Stimulated activated CD4-positive, alpha-beta T cell treated with anti-CD3 and anti-CD28 coated beads, Interleukin-12 subunit alpha, Interleukin-12 subunit beta, amount 100 ng/mL, for 4 hours (primary cell): ENCODE measurements at places on chromosomes 5 and 9.

DNA sequence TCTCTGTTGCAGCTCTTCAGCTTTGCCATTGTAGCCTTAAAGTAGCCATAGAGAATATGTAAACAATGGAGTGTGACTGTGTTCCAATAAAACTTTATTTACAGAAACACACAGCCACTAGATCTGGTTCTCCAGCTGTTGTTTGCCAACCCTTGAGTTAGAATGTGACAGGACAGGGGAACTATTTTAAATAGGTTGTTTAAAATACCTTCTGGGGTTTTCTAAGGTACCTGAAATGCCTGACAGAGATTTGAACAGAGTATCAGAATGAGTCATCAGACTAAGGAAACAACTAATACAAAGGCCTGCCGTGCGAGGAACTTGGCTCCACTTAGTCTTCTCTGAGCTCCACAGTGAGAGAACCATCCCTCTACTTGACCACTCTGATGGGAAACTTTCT lies 85.4 kb downstream of the HSD17B4 start:
- DNase-seq: no peak

- DNase-seq: no peak
These were observed 115.7 kb downstream of the WNK2 start for GRCh38 chr9:93299418-93300174.

GRCh38 chr9:104808035-104808614 lies 44.2 kb downstream of the NIPSNAP3B start:
- no peak for DNase-seq

- no peak for DNase-seq
These were observed 6.9 kb downstream of the UGT3A2 start for GRCh38 chr5:36059571-36060419.

DNA sequence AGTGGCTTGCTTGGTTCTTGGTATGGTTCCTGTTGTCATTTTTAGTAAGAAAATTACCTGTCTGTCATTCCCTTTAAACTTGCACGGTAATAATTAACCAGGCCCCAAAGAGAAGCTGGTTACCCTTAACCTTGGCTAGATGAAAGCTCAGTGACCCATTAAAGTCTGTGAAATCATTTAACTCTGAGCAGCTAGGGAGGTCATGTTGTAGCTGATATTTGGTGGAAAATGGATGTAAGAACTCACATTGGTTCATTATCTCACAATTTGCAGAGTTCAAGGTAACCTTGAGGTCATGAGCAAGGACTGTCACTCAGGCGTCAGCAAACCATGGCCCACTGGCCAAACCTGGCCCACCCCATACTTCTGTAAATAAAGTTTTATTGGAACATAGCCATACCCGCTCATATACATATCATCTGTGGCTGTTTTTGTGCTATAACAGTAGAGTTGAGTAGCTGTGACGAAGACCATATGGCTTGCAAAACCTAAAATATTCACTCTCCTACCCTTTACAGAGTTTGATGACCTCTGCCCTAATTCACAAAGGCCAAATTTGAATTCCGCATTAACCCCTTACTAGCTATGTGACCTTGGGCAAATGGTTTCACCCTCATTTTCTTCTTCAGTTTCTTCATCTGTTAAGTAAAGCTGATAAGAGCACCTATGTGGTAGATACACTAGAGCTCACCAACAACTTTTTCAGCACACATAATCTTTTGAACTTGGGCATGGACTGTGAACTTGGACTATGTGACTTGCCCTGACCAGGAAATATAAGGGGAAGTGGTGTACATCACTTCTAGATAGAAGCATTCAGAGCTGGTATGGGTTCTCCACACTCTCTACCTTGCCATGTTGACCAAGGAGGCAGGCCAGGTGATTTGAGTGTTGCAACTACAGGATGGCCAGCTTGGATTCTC lies 61.5 kb upstream of the CPEB4 start:
- DNase-seq: no peak

DNA sequence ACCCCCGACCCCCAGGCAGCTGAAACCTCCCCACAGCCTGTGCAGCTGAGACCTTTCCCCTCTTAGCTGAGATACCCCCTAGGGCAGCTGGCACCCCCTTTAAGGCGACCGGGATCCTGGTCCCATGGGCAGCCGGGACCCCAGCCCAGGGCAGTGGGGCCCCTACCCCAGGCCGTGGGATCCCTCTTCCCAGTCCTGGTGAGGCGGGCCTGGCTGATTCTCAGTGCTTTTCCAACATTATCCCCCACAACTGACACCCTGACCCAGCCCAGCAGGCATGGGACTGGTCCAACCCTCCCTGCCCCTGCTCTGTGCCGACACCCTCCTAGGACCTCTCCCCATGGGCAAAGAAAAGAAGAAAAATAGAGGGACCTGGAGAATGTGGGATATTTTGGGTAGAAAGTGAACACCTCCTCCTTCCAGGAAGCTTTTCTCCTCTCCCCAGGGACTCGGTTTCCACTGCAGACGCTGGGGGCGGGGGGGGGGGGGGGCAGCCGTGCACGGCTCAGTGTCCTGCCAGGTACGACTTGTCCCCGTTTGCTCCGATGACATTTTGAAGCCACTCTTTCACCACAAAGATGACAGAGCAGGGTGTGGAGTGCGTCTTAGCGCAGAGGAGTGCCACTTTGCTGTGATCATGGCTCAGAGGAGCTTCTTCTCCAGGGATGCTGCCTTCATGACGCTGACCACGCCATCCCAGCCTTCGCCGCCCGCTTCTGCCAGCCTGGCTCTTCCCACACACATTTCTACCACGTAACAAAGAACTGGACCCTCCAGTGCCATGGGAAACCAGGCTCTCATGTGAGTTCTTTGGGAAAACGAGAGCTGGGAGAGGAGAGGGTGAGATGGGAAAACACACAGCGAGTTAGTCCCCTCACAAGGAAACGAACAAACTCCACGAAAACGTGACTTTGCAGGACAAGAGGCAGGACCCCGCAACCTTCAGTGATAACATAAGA lies 47.5 kb downstream of the MRPL36 start:
- no peak for DNase-seq

DNA sequence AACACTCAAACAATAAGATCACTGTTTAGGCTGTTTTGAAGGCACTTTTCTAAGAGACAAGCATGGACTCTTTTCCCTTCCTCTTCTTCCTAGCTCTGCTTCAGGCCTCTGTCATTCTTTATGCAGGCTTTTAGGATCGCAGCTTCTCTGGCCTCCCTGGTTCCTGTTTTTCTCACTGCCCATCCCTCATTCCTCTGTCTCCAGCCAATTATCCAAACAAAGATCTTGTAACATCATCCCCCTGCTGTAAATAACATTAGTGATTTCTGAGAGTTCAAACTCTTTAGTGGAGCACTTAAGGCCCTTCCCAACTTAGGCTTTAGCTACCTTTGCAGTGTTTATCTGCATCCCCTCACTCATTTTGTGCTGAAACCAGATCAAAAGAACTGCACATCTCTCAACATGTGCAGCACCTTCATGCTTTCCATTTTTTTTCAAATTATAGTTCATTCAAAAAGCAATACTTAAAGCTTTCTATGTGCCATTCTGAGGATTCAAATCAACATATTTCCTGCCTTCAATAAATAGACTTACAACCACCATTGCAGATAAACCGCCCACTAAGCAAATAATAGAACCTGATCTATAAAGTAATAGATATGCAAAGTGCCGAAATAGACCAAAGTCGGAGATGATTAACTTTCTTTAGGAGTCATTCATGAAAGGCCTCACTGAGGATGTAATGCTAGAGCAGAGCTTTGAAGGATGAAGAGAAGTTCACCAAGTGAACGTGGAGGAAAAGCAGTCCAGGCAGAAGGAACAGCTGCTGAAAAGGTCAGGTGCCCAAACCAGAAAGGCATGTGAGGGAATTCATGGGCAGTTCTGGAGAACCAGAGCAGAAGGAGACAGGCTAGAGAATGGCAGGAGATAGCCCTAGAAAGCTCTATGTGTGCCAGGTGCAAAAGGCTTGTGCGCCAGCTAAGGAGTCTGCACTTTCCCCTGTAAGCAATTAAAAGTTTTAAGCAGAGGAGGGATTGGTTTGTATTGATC lies 95.8 kb upstream of the ZNF366 start:
- DNase-seq: no peak

GRCh38 chr5:143979044-143979690 lies 167.2 kb downstream of the HMHB1 start:
- no peak for DNase-seq

DNA sequence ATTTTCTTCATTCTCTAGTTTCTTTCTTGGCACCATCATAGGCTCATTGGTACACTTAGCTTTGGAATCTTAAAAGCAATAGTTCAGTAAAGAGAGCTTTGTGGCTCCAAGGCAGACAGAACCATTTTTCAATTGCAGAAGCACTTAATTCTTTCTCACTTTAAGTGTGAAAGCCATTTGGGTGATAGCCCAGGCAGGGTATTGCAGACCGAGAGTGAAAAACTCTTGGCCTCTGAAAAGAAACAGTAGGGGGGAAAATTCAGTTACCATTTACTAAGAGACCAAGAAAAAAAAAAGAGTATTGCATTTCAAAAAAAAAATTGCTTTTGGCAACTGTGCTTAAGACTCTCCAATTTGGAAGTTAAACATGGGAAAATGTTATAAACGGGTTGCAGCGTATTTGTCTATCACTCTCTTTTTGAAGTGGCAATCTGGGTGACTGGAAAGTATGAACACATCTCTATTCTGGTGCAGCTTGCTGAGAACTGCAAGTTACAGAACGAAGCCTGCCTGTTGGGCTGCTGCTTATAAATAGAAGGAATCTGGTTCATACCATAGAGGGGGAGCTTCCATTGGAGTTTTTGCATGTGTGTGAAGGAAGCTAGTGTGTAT lies 170.5 kb downstream of the TLE4 start:
- DNase-seq: no peak

- no peak for DNase-seq
These were observed 558 bp upstream of the SMAD5 start for GRCh38 chr5:136132087-136132486.

DNA sequence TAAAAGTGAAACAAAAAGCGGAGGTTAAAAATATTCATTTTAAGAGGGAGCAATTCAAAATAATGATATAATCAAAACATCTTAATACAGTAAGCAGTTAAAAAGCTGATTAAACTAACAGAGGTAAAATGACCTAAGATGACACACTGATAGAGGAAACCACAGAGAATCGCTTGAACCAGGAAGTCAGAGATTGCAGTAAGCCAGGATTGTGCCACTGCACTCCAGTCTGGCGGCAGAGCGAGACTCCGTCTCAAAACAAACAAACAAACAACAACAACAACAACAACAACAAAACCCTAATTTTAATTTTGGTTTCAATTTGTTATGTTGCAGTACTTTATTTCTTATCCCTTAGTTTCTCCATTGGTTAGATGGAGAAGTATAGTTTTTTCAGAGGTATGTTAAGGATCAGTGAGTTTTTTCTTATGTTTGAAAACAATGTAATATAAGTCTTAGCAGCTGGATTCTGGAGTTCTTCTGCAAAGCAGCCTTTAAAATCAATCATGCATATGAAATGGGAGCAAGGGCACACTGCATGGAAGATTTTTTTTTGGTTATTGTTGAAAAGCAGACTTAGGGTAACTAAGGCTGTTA lies 58.5 kb downstream of the MLANA start:
- no peak for DNase-seq

- DNase-seq: no peak
These were observed 2.4 kb downstream of the ZNF483 start for GRCh38 chr9:111527347-111527746.

GRCh38 chr9:95116002-95116807 lies 201.3 kb downstream of the FANCC start:
- DNase-seq: no peak

DNA sequence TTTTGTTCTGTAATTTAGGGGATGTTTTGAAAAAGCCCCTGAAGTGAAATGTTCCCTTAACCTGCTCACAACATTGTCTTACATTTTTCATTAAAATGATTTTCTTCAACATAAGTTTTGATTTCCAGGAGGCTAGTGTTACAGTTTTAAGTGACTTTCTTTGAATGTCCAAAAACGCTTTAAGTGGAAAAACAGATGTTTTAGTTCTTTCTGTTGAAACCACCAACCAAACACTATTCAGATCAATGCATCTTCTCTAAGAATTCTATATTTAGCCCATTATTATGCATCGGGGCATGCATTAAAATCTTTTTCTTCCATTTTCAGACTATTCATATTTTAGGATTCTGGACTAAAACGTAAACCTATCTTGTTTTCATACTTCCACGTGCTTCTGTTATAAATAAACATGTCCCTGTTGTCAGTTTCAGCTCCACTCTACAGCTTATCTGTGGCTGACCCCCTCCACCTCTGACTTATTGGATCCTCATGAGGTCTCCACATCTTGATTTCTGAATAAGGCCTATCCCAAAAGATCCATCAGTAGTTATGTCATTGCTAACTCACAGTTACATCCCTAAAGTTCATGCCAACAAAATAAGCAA lies 882.3 kb upstream of the SEMA6A start:
- no peak for DNase-seq

- DNase-seq: no peak
These were observed 38.9 kb upstream of the CTXN3 start for GRCh38 chr5:127609957-127610356.

DNA sequence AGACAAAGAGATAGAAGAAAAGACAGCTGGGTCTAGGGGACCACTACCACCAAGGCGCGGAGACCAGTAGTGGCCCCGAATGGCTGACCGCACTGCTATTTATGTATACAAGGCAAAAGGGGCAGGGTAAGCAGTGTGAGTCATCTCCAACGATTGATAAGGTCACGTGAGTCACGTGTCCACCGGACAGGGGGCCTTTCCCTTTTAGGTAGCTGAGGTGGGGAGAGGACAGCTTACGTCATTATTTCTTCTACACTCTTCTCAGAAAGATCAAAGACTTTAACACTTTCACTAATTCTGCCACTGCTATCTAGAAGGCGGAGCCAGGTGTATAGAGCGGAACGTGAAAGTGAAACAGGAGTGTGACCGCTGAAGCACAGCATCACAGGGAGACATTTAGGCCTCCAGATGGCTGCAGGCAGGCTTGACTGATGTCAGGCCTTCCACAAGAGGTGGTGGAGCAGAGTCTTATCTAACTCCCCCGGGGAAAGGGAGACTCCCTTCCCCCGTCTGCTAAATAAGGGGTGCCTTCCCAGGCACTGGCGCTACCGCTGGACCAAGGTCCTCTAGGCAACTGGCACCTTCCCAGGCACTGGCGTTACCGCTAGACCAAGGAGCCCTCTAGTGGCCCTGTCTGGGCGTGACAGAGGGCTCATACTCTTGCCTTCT lies 6.1 kb upstream of the PRR16 start:
- DNase-seq: no peak

DNA sequence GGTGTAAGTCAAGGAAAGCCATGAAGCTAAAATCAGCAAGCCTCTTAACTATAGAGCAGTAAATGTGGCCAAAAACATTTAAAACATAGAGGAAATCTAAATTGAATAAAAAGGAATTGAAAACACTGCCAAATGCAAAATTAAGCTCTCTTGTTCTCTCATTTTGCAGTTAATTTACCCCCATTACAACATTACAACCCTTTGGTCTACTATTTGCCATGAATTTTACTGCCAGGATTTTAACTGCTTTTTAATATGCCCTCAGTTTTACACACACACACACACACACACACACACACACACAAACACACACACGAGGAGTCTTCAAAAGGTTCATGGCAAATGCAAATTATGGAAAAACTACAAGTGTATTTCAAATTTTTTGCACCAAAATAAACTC lies 91.4 kb upstream of the ACO1 start:
- DNase-seq: no peak

GRCh38 chr5:68277431-68277830 lies 61.9 kb downstream of the PIK3R1 start:
- no peak for DNase-seq
